ENCODE measurements at places on chromosomes 3 and 15. TPM values are rescaled to one million over a fixed set of nuclear protein-coding genes. Genes with fewer than 3 reads are reported as not detected.

Gene PDZRN3
- 22.4 TPM for total RNA-seq

Gene SLC28A2
- total RNA-seq = not detected

Gene MELTF
- total RNA-seq = 0.07 TPM

Gene CASR
- total RNA-seq = not detected

Gene LARP6
- total RNA-seq = not detected

Gene LRTM1
- total RNA-seq = not detected

Gene TRH
- not detected for total RNA-seq

Gene GRK7
- total RNA-seq = not detected

DNA sequence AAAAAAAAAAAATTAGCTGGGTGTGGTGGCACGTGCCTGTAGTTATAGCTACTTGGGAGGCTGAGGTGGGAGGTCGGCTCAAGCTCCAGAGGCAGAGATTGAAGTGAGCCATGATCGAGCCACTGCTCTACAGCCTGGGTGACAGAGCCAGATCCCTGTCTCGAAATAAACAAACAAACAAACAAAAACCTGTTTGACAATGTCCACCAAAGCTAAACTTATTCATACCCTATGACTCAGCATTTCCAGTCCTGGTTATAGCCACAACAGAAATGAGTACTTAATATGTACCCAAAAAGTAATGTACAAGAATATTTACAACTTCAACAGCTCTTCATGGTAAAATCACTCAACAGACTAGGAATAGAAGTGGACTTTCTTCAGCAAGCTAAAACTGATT, 31.1 kb downstream of the SERP1 start:
- no peak for DNase-seq

- no peak for DNase-seq
Measured at GRCh38 chr3:127452321-127452821, 138.2 kb downstream of the TPRA1 start.

GRCh38 chr3:150577855-150578254, 25.3 kb upstream of the SELENOT start:
- DNase-seq = no peak

GRCh38 chr15:28873585-28874190, 12.1 kb upstream of the APBA2 start:
- no peak for DNase-seq

DNA sequence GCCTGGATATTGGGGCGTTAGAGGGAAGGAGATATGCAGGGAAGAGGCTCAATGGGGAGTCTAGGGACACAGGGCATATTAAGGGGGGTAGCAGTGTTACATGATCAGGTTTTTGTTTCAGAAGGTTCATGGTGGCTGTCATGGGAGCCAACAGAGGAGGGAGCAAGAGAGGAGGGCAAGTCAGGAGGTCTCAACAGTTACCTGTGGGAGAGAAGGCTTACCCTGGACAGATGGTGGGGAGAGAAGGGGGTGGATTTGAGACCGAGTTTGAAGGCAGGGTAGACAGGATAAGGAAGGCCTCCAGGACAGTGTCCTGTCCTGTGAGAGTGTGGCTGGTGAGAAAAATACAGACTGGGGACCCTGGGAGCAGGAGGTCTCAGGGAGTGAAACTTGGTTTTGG, 3.8 kb upstream of the WNT7A start:
- DNase-seq = no peak

GRCh38 chr3:129575997-129576384, 30.5 kb downstream of the PLXND1 start:
- DNase-seq = no peak

GRCh38 chr15:50341616-50342136, 13.3 kb downstream of the GABPB1 start:
- DNase-seq = no peak

DNA sequence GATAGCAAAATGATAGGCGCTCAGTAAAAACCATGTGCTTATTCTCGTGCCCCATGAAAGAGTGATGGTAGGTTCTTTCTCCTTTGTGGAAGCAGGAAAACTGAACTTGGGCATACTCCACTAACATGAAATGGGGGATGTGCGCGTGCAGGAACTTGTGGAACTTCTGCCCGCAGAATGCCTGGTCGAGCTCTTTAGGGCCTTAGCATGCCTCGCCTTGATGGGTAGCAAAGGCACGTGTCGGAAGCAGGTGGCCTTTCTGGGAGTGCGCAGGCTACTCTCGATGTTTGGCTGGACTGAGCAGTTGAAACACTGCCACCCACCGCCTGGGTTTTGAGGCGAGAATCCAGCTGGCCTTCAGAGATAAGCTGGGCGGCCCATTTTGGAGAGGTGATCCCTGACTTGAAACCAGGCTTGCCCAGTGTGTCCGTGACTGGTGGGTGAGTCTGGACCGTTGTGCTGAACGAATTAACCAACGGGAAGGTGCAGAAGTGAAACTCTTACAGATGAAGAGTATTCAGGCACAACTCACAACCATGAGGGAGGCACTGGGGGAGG, 842 bp downstream of the PCCB start:
- peak; percentile 81 for DNase-seq

DNA sequence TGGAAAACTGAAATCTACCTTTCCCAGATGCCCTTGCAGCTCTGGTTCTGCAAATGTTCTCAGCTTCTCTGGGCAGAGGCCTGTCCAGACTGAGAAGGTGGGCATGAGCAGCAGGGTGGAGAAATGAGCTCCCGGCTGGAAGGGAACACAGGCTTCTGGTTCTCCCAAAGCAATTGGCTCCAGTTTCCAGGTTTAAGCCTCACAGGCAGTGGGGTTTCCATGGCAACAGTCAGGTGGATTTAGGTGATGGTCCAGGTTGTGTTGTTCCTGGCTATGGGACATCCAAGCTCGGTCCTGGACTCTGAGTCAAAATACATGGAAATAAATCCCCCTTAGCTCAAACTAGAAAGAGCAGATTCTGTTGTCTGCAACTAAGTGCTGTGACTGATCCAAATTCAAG, 94.6 kb upstream of the IQSEC1 start:
- DNase-seq = no peak

GRCh38 chr15:38761681-38762080, 197.1 kb upstream of the RASGRP1 start:
- no peak for DNase-seq
